Upper lobe of right lung (tissue), 1 donor: ENCODE measurements at places on chromosomes 7 and 10. TPM values are rescaled to one million over a fixed set of nuclear protein-coding genes. Genes with fewer than 3 reads are reported as not detected.

The NOS3 gene
- total RNA-seq, result 42.9 TPM

The TDRD1 gene
- total RNA-seq, result 0.14 TPM

The TMEM213 gene
- total RNA-seq, result 9.6 TPM

The ARHGEF35 gene
- 11.5 TPM for total RNA-seq

The CLDN15 gene
- 17.7 TPM for total RNA-seq

The NDUFB8 gene
- 110 TPM for total RNA-seq

The KIAA1549 gene
- 5.7 TPM for total RNA-seq

The ADD3 gene
- total RNA-seq, result 57.4 TPM

The HYAL4 gene
- not detected for total RNA-seq

The SLIT1 gene
- total RNA-seq, result 0.23 TPM

- peak; percentile 52 for DNase-seq
Measured at GRCh38 chr7:157830331-157830730, 493.5 kb downstream of the DNAJB6 start.

DNA sequence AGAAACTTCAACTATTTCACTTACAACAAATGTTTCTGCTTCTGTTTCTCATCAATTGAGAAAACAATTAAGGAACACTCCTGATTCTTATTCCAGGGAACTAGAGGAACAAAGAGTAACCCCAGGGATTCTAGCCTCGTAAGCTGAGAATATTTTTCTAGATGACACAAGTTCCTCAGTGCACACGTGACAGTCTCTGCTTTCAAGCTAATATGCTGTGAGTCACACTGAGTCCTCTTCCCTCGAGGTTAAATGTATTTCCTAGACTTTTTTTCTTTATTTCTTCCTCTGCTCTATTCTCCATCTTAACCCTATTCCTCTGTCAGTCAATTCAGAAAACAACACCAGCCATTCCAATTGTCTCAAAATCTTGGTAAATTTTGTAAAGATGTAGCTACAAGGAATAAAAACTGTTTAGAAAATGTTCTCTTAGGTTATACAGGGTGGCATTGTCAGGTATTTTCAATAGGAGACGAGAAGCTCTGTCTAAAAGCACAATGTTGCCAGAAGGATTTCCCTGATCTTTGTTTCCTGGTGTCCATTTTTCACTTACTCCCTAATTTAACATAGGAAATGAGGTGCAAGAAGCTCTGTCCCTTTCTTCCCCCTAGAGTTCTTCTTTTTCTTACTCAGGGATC, 5.8 kb upstream of the C1GALT1 start:
- DNase-seq, result no peak

- no peak for DNase-seq
Measured at GRCh38 chr7:112076324-112076723, 129.9 kb downstream of the DOCK4 start.

DNA sequence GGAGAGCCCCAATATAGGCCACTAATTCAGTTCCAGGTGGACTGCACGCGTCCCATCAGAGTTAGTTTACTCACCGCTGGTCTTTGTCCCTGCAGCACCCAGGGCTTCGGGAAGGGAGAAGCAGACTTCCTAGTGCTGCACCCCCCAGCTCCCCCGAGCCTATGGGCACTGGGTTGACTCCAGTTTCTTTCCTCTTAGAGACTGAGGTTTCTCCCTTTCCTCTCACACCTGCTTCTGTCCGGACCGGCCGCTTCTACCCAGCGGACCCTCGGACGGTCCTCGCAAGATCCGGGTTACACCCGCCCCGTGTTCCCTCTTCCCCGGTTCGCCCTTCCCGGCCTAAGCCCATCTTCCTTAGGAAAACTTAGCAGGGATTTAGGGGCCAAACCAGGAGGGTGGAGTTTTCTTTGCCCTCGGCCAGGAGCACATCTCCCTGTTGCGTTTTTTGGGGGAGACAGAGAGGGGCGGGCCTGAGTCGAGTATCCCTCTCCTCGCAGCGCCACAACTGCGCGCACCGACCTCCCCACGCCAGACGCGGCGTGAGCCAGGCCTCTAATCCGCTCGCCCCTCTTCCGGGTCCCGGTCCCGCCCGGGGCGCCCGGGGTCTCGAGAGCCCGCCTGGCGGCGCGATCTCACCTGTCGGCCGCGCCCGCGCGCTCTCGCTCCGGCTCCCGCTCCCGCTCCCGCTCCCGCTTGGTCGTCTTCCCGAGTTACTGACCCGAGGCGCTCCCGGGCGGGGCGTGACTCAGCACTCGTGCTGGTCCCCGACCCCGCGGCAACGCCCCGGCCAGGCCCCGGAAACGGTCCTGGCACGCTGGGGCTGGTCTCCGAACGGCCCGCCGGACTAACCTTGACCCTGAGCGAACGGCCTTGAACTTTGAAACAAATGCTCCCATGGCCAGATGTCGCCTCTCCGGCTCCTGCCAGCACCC, at the start of gene AIFM2:
TSS of gene AIFM2 (minus strand) at position 728 of the 932 bp plus-strand sequence. CDS start 8,741 bp downstream, outside the sequence.
- DNase-seq, result peak; percentile 93

DNA sequence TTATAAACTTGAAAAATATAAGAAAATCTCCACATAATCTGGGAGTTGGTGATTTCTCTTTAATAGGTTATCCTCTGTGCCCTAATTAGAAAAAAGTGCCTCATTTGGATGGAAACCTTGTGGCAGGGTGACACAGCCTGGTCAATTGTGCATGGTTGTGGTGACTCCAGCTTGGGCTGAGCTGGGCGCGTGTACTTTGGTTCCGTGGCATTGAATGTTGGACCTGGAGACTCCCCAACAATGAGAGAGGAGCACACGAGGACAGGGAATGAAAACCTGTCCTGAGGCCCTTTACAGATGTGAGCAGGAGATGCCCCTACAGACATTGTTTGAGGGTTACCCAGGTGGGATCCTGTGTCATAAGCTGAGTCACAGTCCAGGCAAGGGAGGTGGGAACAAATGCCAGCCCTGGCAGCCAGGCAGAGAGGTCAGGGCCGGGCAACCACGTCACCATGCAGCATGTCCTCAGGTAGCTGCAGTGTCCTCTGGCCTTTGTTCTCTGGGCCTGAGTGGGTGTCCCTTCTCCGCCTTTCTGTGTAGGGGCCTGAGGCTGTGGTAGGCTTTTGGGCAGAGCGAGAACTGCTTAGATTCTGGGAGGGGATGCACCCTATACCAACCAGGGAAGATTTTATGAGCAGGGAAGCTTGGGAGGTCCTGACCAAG, 147.4 kb upstream of the TBX20 start:
- no peak for DNase-seq

DNA sequence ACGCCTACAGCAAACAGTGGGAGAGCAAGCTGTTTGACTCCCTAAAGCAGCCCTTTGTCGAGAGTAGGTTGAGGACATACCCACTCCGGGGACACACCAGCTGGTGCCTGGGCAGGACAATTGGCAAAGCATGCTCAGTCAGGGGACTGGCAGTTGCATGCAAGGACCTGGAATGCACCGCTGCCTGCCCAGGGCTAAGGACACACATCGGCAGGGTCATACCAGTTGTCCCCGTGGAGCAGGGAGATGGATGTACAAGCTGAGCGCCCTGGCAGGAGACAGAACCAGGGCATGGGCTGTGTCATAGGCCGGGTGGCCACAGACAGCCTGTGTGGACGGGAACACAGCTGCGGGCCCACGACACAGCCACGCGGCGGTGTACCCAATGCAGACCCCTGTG, 18.3 kb upstream of the ELN start:
- no peak for DNase-seq

DNA sequence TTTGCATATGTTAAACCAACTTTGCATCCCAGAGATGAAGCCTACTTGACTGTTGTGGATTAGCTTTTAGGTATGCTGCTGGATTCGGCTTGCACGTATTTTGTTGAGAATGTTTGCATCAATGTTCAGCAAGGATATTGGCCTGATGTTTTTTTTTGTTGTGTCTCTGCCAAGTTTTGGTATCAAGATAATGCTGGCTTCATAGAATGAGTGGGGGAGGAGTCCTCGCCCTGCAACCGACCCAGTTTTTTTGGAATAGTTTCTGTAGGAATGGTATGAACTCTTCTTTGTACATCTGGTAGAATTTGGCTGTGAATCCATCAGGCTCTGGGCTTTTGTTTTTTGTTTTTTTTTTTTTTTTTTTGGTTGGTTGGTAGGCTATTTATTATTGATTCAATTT, 147.9 kb downstream of the AHR start:
- no peak for DNase-seq

GRCh38 chr7:51619880-51620279, 303.3 kb upstream of the COBL start:
- DNase-seq, result no peak

GRCh38 chr10:84007482-84007881, 131.8 kb upstream of the GHITM start:
- DNase-seq, result no peak

DNA sequence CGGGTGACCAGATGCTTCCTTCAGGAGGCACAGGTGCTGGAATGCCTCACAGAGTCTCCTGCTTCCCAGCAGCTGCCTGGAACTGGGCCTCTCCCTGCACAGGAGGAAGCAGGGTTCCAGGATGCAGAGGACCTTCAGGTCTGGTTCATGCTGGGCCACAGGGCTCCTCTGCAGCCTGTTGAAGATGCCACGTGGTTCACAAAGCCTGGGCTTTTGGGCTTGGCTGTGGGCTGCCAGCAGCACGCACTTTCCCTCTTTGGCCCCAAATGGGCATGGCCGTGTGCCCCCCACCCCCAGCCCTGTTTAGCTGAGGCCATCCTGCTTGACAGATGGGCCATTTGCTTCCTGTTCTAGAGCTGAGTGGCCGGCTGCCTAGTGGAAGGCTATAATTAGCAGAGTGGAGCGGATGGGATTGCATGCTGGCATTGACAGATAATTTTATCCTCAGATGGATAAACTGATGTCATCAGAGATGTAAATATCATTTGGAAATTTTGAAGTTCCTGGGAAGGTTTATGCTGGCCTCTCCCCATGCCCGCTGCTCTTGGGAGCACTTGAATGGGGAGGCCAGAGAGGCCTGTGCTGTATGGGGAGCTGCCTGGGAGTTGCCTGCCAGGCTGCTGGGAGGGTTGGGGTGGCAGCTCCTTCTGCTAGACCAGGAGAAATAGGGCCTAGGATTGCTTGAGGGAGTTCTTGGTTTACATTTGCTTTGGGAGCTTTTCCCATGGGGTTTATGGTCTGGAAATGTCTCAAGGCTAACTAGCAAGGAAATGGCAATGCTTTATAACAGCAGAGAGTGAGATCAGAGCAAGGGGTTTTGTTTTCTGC, 28.2 kb downstream of the TSPAN15 start:
- DNase-seq, result no peak

DNA sequence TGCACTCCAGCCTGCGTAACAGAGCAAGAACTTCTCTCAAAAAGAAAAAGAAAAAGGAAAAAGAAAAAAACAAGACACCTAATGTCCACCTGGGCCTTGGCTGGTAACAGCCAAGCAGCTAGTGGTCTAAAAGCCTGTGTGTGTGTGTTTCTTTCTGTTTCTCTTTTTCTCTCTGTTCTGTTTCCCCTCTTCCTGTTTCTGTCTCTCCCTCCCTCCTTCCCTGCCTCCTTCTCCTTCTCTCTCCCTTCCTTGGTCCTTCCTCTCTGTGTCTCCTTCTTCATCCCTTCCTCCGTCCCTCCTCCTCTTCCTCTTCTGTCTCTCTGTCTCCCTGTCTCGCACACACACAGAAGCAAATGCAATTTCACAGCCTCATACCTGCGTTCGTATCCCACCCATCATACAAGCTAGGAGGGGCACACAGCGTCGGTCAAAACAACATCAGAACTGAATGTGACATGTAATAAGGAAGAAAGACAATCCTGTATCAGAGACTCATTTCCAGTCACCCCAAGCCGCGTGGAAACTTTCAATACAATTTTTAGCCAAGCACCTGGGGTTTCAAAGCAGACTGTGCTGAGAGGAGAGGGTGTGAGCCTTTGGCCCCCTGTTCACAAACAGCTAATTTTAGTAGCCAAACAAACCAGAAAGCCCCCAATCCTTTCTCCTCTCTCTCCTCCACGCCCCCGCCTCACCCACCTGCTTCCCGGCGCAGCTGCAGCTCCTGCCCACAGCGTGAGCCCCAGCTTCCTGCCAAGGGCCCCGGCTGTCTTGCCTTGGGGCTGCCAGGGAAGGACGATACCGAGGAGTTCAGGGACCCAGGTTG, 50.2 kb upstream of the GNA12 start:
- DNase-seq, result no peak

- DNase-seq, result no peak
Measured at GRCh38 chr10:88066319-88066718, 202.9 kb downstream of the PTEN start.

DNA sequence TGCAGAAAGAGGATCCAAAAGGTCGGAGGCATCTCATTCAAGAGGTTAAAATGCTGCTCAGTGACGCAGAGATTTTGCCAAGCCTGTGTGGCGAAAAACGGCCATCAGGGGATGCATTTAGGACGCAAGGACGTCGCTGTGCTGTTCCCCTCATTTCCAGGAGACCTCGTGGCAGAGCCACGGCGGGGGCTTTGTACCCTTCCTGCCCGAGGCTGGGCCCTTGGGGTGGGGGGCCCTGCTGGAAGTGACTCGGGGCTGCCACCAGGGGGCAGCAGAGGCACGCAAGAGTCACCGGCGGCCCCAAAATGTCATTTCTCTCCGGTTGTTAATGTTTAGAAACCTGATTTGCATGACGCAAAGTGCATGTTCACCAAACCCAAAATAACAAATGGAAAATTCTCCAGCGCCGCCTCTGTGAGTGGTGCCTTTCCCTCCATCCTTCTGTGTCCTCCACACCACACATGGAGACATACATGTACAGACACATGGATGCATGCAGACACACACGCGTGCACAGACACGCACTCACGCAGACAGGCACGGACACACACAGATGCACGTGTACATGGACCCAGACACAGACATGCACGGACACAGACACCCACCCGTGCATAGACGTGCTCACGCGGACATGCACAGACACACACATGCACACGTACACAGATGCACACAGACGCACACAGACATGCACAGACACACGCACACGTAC, 51.0 kb upstream of the NKX6-2 start:
- DNase-seq, result peak; percentile 66

DNA sequence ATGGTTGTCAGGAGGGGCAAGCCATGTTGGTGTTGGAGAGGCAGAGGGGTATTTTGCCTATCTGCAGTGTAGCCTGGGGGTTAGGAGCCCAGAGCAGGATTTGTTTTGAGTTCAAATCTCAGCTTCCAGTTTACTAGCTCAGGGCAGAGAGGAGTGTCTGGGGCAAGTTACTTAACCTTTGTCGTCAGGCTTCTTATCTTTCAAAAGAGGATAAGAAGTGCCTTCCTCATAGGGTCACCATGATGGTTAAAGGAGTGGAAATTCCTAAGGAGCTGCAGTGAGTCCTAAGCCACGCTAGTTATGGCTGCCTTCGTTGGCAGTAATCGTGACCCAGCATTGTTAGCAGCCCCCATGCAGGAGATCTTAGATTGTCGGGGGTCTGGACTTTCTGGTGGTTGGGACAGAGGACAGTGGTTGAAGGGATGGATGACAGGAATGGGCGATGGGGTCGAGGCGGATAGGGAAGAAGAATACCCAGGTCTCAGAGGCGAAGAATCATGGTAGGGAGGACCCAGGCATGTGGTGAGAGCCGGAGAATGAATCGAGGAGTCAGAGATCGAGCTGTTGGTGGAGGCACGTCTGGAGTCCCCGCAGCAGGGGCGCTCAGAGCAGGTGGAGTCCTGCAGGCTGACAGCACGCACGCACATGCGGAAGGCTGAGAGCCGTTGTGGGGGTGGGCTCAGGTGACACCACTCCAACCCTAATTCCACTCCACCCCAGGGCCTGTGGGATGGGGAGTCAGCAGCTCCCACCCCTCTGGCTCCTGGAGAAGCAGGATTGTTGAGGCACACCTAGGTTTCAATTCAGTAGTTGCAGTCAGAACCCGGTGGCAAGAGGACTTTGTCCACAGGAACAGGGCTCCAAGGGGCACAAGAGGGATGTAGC, 11.6 kb downstream of the ADCK2 start:
- DNase-seq, result no peak

- DNase-seq, result peak; percentile 75
Measured at GRCh38 chr7:91263384-91264045, 718 bp upstream of the FZD1 start.

- no peak for DNase-seq
Measured at GRCh38 chr7:51778121-51778520, 461.5 kb upstream of the COBL start.
